ENCODE measurements at places on chromosomes 12 and 14.

- no peak for DNase-seq
Observed at GRCh38 chr14:68627868-68628604, 164.8 kb downstream of the ZFP36L1 start.

- no peak for DNase-seq
Observed at GRCh38 chr12:121839993-121840761, 18.5 kb downstream of the HPD start.

DNA sequence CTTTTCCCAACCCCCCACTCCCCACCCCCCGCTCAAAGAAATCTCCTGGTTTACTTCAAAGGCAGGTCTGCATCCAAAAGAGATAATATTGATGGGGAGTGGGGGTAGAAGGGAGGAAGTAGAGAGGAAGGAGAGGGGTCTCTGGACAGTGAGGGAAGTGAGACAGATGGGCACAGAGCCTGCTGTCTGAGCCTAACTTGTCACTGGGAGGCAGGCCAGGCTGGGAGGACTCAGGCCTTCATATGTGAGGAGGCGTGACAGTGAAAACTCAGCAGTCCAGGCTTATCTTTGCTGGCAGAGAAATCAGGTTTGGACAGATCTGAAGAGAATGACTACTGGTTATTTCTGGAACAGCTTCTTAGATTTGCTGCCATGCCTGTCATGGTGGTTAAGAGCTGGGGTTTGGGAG, 192.3 kb downstream of the NUAK1 start:
- DNase-seq: no peak

DNA sequence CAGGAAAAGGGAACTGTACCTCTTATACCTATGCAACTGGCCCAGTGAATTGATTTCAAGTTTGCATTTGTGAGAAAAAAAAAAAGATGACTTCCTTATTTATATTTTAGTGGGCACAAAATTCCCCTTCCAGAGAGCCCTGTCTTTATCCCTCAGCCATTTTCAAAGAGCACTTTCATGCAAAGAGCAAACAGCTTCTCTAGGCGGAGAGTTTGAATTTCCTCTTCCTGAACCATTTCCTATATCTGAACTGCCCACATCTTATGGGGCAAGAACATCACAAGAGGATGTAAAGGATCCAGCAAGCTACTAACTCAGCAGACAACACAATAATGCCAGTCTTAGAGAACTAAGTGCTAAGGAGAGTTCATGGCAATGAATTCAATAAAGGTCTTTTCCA, 22.3 kb upstream of the PLXNC1 start:
- no peak for DNase-seq
